ENCODE measurements at places on chromosomes 6 and 20.

GRCh38 chr20:63508072-63508768 lies 9.3 kb upstream of the EEF1A2 start:
- no peak for DNase-seq

- no peak for DNase-seq
These were observed 8.7 kb upstream of the NFATC2 start for GRCh38 chr20:51551186-51551585.

DNA sequence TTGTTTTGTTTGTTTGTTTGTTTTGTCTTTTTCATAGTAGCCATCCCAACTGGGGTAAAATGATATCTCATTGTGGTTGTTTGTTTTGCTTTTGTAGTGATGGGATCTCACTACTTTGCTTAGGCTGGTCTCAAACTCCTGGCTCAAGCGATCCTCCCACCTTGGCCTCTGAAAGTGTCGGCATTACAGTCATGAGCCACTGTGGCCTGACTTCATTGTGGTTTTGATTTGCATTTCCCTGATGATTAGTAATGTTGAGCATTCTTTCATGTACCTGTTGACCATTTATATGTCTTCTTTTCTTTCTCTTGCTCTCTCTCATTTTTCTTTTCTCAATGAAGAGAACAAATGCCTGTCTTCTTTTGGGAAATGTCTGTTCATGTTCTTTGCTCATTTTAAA lies 30.8 kb upstream of the HLA-DOA start:
- DNase-seq, result no peak

DNA sequence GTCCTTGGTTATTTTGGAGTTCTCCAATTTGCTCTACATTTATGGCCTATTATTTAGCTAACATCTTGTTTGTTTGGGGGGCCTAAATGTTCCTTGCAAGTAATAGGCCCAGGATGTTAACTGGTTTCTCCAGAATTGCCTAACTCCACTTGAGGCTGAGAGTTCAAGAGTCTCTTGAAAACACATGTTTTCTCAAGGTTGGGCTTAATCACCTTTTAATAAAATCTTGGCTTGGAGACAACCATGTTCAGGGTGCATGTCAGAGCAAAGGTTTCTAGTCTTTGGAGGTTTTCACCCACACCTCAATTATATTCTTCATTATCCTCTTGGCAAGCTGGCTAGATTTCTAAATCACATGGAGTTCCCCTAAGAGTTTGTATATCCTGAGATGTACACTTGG lies 54.2 kb downstream of the KLHL31 start:
- no peak for DNase-seq

DNA sequence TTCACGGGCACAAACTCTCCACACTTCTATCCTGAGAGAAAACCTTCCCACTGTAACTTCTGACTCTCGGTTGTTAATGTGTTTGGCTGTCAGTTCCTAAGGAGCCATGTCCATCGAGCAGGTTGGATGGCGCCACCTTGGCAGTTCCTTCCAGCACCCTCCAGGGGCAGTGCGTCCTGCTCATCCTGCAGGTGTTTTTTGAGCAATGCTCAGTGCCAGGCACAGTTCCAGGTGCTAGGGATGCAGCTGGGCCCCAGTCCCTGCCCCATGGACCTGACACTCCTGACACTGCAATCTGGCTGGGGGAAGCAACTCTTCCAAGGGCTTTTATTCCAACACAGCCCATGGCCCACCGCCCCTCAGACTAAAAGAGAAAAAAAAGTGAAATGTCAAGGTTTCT lies 376.4 kb downstream of the PREX1 start:
- no peak for DNase-seq

GRCh38 chr20:62236766-62237513 lies 1.4 kb upstream of the OSBPL2 start:
- no peak for DNase-seq

GRCh38 chr20:15818651-15819071 lies 754.6 kb downstream of the KIF16B start:
- DNase-seq, result no peak

- no peak for DNase-seq
These were observed 29.2 kb upstream of the SMAP1 start for GRCh38 chr6:70638468-70638867.

DNA sequence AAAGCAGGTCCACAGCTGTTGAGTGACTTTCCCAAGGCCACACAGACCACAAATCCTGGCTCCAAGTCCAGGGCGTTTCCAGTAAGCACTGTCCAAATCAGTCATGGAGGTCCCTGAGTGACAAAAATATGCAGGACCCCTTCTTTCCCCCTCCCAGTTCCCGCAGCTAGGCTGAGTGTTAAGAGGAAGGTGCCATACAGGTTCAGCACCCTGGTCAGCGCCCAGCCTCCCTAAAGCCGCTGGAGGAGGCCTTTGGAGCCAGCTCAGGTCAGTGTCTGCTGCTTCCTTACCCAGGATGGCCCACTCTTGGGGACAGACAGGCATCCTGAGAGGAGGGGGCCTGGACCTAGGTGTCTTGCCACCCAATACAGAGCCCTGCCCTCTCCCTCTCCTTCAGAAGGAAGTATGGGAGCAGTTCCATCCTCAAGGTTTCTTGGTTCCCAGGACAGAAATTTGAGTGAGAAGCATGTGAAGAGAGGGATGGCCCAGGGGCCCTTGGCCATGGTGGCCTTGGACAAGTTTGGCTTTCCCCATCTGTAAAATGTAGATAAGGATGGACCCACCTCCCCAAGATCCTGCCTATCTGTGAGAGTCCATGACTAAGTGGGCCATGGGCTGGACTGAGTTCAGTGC lies 13.2 kb downstream of the TMEM74B start:
- no peak for DNase-seq

- DNase-seq, result no peak
These were observed 13.5 kb downstream of the DYNLRB1 start for GRCh38 chr20:34529742-34530141.

DNA sequence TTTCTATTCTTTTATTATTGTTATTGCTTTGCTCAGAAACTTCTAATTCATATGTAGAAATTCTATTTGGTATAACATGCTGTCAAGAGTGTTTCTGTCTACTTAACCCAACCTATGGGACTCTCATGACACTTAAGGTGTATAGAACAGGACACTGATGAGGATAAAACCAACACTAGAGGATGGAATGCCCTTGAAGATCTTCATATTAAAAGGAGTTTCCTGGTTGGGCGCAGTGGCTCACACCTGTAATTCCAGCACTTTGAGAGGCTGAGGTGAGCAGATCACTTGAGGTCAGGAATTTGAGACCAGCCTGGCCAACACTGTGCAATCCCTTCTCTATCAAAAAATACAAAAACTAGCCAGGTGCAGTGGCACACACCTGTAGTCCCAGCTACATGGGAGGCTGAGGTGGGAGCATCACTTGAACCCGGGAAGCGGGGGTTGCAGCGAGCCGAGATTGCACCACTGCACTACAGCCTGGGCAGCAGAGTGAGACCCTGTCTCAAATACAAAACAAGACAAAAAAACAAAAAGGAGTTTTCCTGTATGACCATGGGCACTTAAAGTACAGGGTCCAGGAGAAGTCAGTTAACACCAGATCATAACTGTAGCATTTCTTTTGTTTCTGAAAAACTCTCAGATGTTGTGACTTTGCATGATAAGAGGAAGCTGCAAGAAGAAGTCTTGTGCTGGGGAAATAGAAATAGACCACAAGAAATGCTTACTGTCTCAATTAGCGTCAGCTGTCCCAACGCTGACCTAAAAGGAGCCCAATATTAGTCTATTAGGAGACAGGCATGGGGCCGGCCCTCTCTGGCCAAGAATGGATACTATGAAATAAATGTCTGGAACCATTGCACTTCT lies 38.9 kb upstream of the CD2AP start:
- no peak for DNase-seq

DNA sequence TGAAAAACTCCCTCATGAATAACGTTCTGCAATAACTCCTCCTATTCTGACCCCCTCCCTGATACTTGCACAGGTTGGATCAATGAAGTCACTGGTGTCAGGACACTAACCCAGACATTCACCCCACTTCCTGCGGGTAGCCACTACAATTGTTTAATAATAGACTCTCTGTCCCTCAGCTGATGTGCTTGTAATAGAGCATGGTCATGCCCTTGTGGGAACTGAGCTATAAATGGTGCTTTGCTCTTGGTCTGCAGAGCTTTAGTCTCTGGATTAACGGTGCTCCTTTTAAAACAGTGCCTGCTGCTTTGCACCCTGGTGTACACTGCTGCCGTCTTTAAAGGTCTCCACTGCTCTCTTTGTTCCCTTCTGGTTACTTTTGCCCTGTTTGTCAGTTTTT lies 127.3 kb downstream of the BACH2 start:
- DNase-seq, result no peak

- DNase-seq, result no peak
These were observed 65.6 kb downstream of the CAP2 start for GRCh38 chr6:17458966-17459365.

- no peak for DNase-seq
These were observed 165.7 kb upstream of the PTPRK start for GRCh38 chr6:128686084-128686483.
